NCI-H1105 treated with DMSO at 0.1 percent for 48 hours (cell line): ENCODE measurements at places on chromosomes 11 and 22.

- no peak for DNase-seq
Measured at GRCh38 chr22:40182231-40182835, 4.6 kb downstream of the TNRC6B start.

- DNase-seq: peak; percentile 18
Measured at GRCh38 chr22:41286639-41287091, 678 bp upstream of the RANGAP1 start.

DNA sequence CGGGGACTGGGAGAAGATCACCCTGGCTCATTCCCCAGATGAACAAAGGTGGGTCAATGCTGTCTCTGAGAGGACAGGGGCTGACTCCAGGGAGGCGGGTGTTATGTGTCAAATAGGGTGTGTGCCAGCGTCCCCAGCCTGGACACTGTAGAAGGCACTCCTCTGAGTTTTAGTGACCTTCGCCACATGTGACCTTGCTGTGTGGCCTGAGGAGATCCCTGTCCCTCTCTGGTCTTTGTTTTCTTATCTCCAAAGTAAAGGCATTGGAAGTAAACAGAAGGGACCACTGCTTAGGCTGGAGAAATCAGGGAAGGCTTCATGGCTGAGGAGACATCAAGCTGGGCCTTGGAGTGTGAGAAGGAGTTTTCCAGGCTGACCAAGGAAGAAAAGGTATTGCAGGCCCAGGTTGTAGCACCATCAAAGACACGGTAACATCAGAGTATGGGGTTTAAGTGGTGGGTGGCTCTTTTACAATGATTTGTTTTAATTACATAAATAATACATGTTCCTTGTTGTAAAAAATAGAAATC, 74.4 kb downstream of the TP53I11 start:
- no peak for DNase-seq

GRCh38 chr11:102332611-102332994, 14.4 kb upstream of the BIRC2 start:
- no peak for DNase-seq

DNA sequence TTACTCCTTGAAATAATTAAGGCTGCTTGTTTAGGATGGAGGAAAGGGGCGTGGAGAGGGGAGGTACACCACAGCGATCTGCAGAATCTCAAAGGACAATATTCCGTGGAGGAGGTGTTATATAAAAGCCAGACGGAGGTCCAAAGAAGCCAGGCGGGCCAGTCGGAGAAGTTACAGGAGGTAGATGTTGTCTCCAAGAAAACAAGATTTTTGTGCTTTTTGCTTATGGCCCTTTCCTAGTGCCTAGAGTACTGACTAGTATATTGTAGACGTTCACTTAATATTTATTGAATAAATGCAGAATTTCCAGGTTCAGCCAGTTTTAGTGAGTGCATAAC, 761 bp downstream of the ZDHHC13 start:
- no peak for DNase-seq

- no peak for DNase-seq
Measured at GRCh38 chr11:120871194-120871593, 152.7 kb upstream of the TBCEL start.

DNA sequence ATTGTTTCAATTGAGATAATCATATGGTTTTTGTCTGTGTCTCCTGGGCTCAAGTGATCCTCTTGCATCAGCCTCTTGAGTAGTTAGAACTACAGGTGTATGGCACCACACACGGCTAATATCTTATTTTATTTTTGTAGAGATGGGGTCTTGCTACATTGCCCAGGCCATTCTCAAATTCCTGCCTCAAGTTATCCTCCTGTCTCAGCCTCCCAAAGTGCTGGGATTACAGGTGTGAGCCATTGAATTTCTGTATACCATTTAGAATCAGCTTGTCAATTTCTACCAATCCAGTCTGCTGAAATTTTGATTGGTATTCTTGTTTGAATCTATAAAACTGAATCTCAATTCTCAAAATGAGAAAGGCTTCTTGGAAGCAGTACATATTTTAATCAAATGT, 10.4 kb upstream of the KAT5 start:
- DNase-seq: no peak

DNA sequence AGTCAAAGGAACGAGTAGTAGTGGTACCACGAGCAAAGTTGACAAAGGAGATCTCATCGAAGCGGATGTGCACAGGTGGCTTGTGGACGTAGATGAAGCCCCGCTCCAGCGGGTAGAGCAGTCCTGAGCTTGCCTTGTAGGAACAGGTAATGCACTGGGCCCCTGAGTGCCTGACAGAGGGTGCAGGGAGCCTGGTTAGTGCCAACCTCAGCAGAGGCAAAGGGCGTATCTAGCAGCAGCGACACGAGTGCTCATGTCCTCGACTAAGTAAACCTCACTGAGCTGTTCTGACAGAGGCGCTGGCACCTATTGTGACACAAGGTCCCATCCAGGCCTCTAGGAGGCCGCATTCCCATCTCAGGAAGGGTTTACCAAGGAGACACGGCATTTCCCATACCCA, 4.0 kb downstream of the SSRP1 start:
- DNase-seq: no peak

GRCh38 chr11:32426192-32426591, 9.1 kb downstream of the WT1 start:
- DNase-seq: peak; percentile 20

DNA sequence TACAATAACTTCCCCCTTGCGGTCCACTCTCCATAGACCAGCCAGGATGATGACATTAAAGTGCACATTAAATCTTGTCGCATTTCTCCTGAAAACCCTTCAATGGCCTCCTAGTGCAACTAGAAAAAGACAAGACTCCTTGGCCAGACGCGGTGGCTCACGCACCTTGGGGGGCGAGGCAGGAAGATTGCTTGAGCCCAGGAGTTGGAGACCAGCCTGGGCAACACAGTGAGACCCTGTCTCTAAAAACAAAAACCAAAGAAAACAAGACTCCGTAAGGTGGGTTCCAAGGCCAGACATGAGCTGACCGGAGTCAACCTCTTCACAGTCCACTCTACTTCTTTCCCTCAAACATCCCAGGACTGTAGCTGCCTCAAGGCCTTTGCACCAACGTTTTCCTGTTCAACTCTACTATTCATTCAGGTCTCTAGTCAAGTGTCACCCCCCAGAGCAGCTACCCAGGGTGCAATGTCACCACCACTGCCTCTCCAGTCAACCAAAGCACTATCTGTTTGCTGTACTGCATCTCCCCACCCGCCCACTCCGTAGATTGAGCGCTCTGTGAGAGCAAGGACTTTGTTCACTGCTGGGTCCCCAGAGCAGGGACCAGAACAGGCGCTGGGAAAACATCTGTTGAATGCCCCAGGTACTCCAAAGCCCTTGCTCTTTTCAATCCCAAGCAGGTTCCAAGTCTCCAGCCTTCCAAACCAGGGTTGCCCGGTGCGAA, 739 bp downstream of the ZMAT5 start:
- DNase-seq: peak; percentile 22

- no peak for DNase-seq
Measured at GRCh38 chr11:45974806-45975205, 52.4 kb downstream of the LARGE2 start.

GRCh38 chr11:62647609-62648005, 1.2 kb upstream of the GANAB start:
- no peak for DNase-seq

GRCh38 chr11:114242032-114242431, 54.2 kb upstream of the NNMT start:
- DNase-seq: no peak

DNA sequence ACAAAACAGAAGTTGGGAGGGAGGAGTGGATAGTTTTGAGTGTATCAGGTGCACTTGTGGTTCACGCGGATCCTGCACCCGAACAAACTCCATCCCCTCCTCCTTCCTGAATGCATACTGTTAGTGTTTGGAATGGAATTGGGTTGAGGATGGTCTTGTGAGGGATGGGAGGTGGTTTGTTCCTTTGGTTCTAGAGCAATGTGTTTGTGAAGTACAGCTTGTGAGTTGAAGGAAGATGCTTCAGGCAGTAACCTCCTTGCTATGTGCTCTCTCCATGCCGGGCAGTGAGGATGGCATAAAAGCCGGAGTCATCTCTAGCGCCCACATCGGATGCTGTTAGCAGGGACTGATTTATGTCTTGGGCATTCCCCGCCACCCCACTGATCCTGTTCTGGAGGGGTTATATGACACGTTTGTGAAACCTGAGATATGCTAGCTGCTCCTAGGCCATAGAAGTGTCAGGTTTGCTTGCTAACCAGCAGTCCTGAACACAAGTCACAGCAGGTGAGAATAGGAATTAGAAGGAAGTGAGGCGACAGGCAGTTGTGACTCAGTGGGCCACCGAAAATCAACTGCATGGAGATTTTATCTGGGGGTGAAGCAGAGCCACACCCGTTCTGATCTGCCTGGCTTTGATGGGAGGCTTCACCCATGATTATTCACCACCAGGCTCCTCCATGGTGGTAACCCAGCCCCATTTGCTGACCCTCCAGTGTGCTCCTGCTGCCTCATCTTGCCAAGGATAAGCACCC, 2.2 kb downstream of the BCR start:
- peak; percentile 59 for DNase-seq

- no peak for DNase-seq
Measured at GRCh38 chr22:19350947-19351346, 59.4 kb upstream of the CLTCL1 start.

DNA sequence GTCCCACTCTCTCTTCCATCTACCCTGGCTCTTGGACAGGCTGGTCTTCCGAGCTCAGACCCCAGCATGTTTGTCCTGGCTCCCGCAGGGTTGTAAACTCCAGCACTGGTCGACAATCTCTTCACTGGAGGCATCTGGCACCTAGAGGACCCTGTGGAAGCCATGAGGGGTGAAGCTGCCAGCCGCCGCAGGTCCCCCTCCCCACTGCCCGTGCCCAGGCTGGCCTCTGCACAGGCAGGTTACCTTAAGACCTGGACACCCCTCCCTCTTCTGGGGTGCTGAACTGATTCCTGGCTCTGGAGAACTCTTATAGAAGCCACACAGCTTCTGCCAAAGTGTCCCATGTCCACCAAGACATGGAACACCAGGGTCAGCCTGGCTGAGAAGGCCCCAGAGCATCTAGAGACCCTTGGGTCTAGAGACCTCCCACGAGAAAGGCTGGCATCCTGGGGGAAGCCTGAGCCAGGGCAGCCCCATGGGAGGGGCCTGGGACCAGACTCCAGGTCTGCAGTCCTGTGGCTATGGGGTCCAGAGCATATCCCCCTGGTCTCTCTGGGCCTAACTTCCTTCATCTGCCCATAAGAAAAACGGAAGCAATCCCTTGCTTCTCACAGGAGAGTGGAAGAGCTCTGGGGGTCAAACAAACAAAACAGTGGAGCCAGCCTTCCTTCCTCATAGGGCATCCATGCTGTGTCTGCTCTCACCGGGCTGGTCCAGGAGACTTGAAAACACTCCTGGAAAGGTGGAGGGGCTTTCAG, 30.6 kb downstream of the LMO1 start:
- DNase-seq: no peak

GRCh38 chr22:28024422-28024888, 105.4 kb upstream of the PITPNB start:
- no peak for DNase-seq

- DNase-seq: no peak
Measured at GRCh38 chr22:32255726-32256125, 579 bp upstream of the SLC5A4 start.

DNA sequence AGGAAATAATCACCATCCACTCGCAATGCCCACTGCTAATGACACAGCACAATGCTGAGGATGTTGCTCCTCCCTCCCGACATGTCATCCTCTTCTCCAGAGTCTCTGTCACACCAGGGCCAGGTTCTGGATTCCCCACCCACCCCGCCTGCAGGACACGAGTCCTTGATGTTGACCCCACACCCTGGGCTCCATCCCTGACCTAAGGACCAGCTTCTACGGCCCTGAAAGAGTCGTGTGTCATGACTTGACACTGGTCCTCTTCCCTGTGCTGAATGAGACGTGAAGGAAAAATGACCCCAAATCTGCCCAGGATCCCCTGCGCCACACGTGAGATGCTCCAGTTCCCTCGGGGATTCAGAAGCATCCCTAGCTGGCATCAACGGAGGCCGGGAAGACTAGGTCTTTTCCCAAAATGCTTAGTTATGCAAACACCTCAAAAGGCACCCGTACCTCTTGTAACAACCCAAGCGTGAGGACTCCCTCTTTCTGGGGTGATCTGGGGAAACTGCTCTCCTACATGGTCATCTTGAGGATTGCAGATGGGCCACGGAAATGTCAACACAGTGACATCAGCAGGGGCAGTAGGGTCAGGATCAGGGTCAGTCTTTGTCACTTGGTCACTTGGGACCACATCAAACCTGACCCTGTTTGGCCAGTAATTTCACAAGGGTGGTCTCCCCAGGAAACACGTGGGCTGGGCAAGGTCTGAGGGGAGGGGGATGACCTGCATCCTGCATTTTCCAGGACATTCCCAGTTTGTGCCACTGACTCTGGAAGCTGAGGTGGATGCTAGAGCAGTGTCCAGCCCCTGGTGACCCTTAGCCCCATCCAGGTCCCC, 42.0 kb downstream of the IGLL5 start:
- no peak for DNase-seq

DNA sequence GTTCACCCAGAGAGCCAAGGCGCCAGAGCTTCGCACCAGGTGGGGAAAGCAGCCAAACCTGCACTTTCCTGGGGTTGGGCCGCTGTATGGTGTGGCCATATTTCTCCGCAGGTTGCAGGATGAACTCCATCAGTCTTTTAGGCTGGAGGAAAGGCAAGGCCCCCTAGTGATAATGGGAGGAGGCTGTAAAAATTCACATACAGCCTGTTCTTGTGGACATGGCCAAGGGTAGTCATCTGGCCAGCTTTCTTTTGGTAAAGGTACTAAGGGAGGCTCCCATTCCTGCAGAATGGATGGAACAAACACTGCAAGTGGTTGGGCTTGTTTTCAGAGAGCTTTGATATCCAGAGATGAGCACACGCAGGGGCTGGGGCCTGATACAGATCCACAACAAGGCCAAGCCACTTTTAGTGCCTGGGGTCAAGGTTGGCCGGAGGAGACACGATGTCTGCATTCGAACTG, 29.6 kb downstream of the C22orf31 start:
- DNase-seq: no peak

- DNase-seq: no peak
Measured at GRCh38 chr11:10762185-10762584, 11.1 kb downstream of the CTR9 start.

DNA sequence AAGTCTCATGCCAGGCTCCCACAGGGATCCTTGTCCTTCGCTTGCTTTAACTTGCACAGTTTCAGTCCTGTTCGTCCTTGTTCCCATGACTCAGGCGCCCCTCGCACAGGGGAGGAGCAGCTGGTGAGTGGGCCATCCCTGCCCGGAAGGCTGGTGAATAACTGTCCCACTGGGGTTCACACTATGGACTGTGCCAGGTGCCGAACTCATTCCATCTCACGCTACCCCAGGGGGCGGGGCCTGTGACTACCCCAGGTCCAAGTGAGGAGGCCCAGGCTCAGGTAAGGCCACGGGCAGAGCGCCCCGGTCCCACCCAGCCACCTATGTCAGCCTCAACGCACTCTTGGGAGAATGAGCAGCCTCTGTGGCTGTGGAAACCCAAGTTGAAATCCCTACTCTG, 7.2 kb upstream of the CARD10 start:
- no peak for DNase-seq

GRCh38 chr22:49448526-49448925, 379.1 kb downstream of the BRD1 start:
- no peak for DNase-seq

DNA sequence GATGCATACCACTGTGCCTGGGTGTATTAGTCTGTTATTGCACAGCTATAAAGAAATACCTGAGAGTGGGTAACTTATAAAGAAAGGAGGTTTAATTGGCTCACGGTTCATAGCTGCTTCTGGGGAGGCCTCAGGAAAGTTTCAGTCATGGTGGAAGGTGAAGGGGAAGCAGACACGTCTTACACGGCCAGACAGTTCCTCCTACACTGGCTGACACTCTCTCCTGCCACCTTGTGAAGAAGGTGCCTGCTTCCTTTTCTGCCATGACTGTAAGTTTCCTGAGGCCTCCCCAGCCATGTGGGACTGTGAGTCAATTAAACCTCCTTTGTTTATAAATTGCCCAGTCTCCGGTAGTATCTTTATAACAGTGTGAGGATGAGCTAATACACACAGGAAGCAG, 33.6 kb upstream of the CD81 start:
- DNase-seq: no peak
